Lower lobe of right lung (tissue), 2 donors: ENCODE measurements at places on chromosomes 13 and 19.

GRCh38 chr19:3873151-3873550 is 4.3 kb upstream of the ZFR2 start:
- no peak for DNase-seq

GRCh38 chr19:39046037-39046821 is 13.9 kb upstream of the FBXO27 start:
- DNase-seq, result no peak

DNA sequence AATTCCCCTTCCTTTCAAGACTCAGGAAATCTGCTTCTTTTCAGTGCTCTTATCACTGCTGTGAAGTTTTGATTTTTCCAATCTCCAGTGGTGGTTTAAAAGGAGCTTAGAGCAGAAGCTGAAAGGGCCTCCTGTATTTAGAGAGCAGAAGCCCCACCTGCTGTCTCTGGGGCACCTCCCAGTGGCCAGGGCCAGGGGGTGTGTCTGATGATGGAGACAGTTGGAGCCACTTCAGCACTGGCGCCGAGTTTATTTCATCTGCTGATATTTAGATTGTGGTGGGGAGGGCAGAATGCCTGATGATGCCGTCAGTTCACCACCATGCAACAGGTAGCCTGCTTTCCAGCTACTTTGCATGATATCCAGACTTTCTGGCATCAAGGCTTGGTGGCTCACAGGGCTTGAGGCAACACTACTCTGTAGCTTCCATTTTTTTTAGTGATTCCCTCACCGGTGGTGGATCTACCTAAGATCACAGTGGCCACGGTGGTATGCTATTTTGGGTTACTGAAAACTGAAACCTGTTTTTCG is 371.9 kb downstream of the KCNRG start:
- DNase-seq, result peak; percentile 75

GRCh38 chr19:11421371-11422098 is 2.4 kb upstream of the RGL3 start:
- DNase-seq, result peak; percentile 71

GRCh38 chr19:14616407-14616806 is 33.5 kb downstream of the CLEC17A start:
- DNase-seq, result no peak

GRCh38 chr13:30392681-30393045 is 29.6 kb upstream of the UBE2L5 start:
- no peak for DNase-seq

GRCh38 chr13:109345433-109345941 is 440.9 kb downstream of the IRS2 start:
- no peak for DNase-seq

GRCh38 chr13:97122381-97122996 is 99.6 kb upstream of the MBNL2 start:
- DNase-seq, result no peak

DNA sequence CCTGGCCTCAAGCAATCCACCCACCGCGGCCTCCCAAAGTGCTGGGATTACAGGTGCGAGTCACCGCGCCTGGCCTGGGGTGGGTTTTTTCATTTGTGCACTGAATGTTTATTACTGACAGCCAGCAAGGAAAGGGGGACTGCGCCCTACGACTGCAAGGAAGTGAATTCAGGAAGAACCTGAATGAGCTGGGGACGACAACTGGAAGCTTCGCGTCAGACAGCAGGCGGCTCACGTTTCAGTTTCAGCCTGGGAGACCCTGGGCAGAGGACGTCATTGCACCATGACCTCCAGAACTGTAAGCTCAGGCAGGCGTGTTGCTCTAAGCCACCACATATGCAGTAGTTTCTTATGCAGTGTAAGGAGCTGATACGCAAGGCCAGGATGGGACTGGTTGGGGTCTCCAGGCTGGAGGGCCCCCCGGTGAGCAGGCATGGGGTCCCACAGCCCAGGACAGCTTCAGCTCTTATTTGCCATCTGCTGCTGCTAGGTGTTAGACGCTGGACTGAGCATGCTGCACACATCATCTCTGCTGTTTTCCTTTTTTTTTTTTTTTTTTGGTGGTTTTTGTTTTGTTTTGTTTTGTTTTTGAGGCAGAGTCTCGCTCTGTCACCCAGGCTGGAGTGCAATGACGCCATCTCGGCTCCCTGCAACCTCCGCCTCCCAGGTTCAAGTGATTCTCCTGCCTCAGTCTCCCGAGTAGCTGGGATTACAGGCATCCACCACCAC is 66.6 kb downstream of the GADD45B start:
- peak; percentile 55 for DNase-seq

DNA sequence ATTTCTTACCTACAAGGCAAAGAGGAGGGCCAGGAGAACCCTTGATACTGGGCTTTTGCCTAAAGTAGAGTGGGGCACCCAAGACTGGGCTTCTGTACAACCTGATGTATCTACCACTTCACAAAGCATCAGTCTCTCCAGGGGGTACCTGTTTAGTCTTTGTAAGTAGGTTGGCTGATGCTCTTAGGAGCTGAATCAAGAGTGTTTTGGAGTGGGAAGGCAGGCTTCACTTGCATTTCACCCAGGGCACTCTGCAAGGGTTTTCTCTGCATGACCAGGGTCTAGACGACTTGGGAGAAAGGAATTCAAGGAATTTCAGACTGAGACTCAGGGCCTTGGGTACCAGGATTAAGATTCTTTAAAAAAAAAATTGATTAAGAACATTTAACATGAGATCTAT is 361.5 kb downstream of the RFC3 start:
- DNase-seq, result no peak

DNA sequence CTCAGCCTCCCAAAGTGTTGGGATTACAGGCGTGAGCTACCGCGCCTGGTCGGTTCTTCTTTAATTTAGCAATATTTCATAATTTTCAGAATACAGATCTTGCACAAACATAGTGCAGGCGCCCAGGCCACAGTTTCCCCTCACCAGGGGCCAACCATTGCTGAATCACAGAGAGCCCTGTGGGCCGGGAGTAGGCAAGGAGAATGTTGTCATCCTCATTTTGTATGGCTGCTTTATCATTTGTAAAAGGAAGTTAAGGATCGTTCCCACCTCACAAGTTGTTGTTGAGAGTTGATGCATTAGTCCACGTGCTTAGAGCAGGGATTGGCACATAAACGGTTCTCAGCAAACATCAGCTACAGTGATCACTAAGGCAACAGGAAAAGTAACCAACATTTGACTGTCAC is 30.2 kb downstream of the MEIS3 start:
- DNase-seq, result peak; percentile 86

DNA sequence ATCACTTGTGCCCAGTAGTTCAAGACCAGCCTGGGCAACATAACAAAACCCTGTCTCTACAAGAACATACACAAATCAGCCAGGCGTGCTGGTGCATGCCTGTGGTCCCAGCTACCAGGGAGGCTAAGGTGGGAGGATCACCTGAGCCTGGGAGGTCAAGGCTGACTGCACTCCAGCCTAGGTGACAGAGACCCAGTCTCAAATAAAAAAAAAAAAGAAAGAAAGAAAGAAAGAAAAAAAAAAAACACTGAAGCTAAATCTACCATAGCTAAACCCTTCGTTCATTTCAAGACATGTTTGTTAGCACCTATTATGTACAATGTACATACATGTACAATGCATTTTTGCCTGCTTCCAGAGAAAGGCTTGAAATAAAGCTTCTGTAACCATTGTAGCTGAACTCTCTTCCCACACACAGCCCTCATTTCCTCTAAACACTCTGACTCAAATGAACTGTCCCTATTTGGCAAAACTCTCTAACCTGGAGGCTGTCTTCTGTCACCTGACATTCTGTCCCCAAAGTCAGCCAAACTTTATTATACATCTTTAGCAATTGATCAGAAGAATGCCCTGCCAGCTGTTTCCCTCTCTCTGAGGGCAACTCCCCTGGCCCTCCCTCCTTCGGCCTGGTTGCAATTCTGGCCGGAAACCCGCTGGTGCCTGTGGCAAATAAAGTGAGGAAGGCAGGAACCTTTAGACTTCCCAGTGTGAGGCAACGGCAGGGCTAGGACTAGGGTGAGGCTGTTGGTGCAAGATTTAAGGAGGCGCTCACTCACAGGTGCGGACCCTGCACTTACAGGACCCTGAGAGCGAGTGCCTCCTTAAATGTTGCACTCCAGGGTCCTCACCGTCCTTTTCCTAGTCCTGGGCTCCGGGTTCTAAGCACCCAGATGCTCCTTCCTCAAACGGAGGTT is 1.8 kb downstream of the ETHE1 start:
- peak; percentile 76 for DNase-seq

DNA sequence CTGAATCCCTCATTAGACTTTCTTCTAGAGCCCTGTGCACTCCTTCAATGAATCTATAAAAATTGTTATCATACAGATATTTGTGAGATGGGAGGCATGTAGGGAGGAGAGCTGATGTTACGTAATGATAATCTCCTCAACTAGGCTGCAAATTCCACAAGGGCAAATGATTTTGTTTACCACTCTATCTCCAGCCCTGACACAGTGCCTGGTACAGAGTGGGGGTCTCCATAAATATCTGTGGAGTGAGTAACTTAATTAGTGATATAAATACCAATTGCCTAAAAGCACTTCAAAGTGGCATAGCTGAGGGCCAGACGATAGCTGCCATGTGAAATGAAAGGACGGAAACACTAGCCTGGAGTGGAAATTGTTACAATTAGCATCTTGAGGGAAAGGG is 54.2 kb downstream of the SERTM1 start:
- no peak for DNase-seq

- DNase-seq, result no peak
Observed at GRCh38 chr19:11164296-11164695, 8.7 kb upstream of the SPC24 start.

DNA sequence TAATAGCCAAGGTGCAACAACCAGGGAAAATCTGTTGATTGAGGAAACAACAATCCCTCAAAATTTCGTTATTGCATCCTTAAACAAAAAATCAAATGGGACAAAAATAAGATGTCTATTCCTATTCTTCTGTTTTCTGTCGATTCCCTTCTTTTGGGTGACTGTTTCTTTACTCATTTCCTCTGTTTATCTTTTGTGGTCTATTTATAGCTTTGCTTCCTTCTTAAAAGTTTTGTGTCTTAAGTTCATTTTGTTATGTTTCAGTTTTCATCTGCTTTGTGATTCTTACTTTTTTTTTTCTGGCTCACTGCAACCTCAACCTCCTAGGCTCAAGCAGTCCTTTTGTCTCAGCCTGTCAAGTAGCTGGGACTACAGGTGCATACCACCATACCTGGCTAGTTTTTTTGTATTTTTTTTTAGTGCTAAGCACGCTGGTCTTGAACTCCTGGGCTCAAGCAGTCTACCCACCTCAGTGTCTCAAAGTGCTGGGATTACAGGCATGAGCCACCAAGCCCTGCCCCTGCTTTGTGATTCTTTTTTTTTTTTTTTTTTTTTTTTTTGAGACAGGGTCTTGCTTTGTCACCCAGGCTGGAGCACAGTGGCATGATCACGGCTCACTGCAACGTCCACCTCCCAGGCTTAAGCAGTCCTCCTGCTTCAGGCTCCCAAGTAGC is 10.4 kb downstream of the ZNF146 start:
- DNase-seq, result no peak

DNA sequence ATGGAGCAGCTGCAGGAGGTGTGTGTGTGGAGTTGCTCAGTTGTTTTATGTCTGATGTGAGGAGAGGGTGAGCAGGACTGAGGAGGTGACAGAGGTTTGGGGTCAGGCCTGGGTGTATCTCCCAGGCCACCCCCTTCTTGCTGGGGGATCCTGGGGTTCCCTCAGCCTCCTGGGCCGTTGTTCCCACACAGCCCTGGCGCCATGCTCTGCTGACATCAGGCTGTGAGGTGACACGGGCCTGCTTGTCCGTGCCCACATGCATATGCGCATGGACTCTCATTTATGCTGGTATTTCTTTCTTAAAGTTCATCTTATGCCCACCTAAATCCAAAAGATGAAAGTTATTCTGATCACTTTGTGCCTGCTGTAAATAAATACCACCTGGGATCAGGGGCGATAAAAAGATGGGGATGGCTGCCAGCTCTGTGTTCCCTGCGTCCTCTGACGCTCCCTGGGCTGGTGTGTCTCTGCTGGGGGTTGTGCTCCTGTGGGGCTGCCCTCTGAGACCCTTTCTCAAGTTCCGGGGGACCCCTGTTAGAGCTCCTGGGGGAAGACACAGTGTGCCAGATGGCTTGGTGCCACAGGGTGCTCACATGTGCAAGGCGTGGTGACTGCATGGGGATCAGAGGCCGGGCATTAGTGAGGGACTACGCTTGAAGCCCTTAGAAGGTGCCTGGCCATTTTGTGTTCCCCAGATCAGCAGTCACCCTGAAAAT is 12.6 kb downstream of the NAXD start:
- no peak for DNase-seq

GRCh38 chr13:87035526-87035925 is 635.6 kb upstream of the SLITRK5 start:
- no peak for DNase-seq

- no peak for DNase-seq
Observed at GRCh38 chr13:22086597-22087330, 415.9 kb downstream of the FGF9 start.

GRCh38 chr13:73857106-73857505 is 277.1 kb downstream of the KLF12 start:
- DNase-seq, result no peak

DNA sequence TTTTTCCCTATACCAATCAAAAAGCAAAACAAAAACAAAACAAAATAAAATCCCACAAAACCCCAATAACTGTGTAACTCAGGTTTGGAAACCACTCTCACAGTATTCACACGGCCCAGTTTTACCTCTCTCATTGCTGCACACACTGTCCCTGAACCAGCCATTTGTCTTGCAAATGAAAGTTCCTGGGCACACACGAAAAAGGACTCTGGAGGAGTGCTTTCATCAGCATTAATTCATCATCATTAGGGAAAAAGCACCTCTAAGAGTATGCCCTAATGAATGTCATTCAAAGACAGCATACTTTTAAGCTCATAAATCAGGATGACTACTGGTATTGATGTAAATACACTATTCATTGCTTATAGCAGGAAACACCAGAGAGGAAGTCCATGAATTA is 306.3 kb downstream of the DNAJC15 start:
- DNase-seq, result no peak

- no peak for DNase-seq
Observed at GRCh38 chr13:82747958-82748357, 1134.3 kb downstream of the SLITRK1 start.

DNA sequence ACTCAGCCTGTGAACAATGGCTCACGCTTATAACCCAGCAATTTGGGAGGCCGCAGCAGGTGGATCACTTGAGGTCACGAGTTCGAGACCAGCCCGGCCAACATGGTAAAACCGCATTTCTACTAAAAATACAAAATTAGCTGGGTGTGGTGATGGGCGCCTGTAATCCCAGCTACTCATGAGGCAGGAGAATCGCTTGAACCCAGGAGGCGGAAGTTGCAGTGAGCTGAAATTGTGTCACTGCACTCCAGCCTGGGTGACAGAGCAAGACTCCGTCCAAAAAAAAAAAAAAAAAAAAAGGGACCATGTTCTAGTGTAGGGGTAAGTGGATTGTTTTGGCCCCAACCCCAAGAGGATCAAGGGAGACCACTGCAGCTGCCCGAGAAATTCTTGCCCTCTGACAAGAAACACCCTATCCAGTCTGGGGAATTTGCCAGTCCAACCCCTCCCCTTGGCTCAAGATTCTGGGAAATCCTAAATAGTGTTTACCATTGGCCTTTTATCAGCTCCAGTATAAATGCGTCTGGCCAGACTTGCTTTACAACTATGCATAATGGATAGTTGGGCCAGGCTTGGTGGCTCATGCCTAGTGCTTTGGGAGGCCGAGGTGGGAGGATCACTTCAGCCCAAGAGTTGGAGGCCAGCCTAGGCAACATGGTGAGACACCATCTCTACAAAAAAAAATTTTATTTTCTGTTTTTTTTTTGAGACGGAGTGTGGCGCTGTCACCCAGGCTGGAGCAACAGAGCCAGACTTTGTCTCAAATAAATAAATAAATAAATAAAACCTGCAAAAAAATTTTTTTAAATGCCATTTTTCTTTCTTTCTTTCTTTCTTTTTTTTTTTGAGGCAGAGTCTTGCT is 5.1 kb upstream of the DHDH start:
- peak; percentile 59 for DNase-seq

- DNase-seq, result no peak
Observed at GRCh38 chr19:58409010-58409790, 751 bp downstream of the ZNF584 start.
